ENCODE measurements at places on chromosomes 5 and 9. TPM values are rescaled to one million over a fixed set of nuclear protein-coding genes. Genes with fewer than 3 reads are reported as not detected.

DNA sequence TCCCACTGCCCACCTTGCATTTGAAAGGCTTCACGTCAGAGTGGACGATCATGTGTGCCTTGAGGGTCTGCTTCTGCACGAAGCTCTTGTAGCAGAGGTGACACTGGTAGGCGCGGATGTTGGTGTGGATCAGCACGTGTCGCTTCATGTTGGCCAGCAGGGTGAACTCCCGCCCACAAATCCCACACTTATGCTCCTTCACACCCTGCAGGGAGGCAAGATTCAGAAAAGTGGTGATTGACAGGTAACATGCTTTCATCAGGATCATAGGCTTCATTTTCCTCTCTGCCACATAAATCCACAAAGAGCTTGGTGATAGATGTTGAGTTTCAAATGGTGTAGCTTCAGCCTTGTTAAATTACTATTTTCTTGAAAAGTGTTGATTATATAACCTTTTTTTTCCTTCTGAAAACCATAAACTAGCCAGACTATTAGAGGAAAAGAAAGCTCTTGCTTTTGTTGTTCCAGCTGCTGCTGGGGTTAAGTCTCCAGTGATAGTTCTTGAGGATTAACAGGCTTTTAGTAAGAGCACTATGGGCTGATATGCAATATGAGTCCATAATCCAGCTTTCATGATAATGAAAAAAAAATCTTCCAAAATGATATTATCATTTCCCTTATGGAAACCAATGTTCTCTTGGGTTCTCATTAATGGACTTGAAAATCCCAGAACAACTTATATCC, 50.7 kb downstream of the ZNF366 start:
- DNase-seq, result no peak

DNA sequence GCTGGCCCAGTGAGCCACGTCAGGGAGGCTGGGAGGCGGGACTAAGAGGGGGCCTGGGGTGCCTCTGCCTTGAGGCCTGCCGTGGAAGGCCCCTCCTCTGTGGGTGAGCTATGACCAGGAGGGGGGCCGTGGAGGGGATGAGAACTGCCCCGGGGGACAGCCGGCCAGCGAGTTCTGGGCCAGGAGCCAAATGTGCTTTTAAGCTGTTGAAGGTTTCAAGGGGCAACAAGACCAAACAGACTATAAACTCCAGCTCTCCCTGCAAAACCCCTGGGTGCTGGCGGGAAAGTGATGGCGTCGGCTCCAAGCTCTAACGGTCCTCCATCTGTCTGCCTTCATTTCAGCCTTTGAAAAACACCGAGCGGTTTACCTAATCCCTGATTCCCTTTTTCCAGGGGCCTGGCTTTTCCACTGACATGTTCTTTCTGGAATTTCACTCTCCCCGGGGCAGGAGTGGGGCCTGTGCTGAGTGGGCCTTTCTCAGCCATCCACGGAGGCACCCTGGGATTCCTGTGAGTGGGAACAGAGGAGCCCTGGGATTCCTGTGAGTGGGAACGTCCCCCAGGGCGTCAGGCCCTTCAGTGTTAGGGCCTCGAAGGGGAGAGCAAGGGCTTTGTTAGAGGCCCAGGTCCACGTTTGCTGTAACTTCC, 65.6 kb downstream of the COL5A1 start:
- peak; percentile 68 for DNase-seq

DNA sequence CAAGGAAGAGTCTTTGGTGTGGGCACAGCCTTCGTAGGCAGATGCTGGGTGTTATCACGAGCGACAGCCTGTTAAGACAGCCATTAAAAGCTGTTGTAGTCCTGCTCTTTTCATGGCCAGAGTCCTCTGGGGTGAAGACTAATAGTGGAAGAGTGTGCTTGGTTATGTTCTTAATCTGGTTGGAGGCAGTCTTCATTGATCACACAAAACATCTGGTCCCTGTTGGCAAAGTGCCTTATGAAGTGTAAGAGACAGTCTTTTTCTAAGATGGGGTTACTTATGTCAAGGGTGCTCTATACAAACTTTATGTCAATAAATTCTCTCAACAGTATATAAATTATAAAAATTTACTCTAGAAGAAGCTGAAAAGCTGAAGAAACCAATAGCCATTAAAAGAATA, 280.4 kb downstream of the CAAP1 start:
- DNase-seq, result no peak

DNA sequence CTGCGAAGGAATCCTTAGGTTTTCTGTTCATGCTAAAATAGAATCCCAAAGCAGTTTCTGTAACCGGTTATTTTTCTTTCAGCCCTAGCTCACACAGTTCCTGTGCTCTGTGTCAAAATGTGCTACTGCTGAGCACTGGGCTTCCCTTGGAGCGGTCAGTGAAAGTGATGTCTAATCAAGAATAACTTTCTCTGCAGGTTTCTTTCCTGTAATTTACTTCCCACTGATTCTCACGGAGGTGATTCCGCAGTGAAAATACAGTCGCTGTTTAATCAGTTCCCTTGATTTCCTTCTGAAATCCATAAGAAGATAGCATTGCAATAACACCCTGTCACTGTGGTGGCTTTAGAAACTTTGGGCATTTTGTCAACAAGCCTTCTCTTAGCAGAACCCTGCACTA, 112.0 kb upstream of the ISL1 start:
- no peak for DNase-seq

GRCh38 chr5:4662756-4663155, 477.4 kb upstream of the ADAMTS16 start:
- DNase-seq, result no peak

The TRIM23 gene
- total RNA-seq, result 5.8 TPM

All from colonic mucosa (tissue), 4 donors.